ENCODE measurements at places on chromosomes 1 and 21.

DNA sequence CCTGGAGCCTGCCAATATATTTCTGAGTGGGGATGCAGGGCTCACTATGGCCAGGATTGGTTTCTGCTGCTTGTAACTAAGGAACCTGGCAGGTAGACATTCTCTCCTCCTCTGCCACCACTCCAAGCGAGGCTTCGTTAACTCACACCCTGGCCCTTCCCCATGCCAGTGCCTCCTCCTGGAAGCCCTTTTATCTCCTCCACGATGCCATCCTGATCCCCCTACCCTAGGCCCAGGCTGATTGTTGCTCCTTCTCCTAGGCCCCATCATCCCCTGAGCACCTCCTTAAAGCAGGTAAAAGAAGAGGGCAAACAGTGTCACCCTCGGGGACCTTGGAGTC is 118.5 kb downstream of the DMRTB1 start:
- DNase-seq: no peak

DNA sequence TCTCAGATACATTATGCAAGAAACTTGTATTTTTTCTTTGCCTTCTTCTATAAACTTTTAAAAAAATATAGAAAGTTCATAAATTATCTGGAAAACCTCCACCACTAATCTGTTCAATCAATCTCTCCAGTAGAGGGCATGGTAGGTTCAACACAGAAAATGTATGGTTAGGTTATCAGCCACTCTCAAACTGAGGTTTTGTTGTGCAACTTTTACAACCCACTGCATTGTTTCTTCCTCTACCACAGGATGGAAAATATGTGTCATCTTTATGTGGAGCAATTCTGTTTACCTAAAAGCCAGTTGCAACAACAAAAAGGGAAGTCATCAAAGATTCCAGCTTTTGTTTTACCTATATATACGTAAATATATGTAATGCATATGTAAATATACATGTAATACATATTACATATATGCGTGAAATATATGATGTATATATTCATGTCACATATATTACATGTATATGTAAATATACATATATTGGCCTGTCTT is 3.0 kb upstream of the RGS2 start:
- no peak for DNase-seq

GRCh38 chr21:36350282-36350910 is 30.4 kb downstream of the MORC3 start:
- DNase-seq: no peak

DNA sequence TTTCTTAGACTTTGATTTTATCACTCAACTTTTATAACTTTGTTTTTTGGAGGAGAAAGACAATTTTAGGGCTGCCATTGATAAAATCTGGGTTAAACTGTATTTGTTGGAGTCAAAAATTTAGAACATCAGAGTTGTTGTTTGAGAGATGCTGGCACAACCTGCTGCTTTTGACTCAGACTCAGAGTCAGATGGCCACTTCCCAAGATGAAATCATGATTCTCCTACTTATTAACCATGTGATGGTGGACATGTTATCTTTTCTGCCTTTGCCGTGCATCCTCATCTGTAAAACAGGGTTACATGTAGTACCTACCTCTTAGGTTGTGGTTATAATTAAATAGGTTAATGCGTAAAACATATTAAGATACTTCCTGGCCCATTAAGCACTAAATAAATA is 71.2 kb downstream of the PLA2G4A start:
- DNase-seq: no peak

GRCh38 chr21:31524140-31524539 is 135.4 kb upstream of the SOD1 start:
- DNase-seq: no peak

DNA sequence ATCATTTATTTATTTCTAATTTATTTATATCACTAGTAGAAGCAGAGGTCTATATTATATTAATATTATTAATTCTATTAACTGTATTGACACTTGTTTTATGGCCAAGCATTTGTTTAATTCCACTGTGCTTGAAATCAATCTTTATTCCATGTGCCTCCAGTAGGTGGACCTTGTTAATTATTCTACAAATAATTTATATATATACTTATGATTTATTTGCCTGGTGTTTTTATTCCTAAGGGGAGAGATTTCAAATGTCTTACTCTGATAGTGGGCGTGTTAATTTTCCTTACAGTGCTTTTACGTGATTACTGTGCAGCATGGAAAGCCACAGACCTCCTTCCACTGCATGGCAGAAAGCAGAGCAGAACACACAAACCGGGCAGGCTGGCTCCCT is 17.5 kb upstream of the OR6N2 start:
- no peak for DNase-seq

DNA sequence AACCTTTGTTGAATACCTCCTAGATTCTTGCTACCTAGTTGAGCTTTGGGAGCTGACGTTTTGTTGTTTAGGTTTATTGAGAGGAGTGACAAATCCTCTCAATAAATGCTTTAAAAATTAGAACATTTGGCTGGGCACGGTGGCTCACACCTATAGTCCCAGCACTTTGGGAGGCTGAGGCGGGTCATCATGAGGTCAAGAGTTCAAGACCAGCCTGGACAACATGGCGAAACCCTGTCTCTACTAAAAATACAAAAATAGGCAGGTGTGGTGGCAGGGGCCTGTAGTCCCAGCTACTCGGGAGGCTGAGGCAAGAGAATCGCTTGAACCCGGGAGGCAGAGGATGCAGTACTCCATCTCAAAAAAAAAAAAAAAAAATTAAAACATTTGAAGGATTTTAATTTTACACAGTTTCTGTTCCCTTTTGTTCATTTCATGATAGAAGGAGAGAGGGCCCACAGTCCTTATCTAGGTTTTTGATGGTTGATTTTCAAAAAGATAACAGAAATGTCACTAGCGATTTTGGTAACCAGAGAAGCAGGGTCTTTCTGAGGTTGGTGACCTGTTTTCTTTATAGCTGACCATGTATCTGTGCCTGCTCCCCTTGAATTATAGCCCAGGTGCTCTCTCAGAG is 44.2 kb upstream of the PIGV start:
- no peak for DNase-seq

DNA sequence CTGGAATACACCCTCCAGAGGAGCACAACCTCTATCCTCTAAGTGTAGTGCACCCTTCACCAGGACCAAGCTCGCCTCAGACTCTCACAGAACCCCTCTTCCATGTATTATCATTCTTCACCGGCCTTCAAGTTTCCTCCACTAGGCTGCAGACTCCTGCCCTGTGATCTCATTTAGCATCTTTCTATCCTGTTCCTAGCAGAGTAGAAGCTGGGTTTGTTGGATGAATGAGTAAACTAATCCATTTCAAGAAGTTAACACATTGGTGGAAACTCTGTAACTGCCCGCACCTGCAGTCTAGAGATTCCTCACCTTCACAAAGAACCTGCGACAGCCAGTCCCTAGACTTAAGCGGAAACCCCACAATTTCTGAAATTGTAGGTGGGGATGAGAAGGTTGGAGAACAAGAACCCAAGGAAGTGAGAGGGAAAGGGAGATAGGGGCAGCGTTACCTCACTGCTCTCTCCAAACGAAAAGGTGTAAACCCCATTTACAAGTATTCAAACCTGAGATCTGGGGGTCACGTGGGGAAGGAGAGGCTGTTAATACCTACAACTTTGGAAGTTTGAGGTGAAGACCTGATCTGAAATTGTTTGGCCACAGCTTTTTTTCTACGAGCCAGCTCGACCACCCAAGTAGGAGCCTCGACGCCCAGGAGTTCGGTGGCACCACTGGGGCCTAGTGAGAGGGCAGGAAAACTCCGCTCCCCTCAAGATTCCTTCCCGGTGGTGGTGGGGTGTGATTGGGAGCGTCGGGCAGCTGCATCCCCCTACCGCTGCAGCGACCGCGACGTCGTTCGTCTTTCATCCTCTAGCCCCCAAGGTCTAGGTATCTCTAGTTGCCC is 1.2 kb downstream of the PTPN14 start:
- DNase-seq: no peak

- no peak for DNase-seq
These were observed 126.5 kb downstream of the SYF2 start for GRCh38 chr1:25105836-25106235.

DNA sequence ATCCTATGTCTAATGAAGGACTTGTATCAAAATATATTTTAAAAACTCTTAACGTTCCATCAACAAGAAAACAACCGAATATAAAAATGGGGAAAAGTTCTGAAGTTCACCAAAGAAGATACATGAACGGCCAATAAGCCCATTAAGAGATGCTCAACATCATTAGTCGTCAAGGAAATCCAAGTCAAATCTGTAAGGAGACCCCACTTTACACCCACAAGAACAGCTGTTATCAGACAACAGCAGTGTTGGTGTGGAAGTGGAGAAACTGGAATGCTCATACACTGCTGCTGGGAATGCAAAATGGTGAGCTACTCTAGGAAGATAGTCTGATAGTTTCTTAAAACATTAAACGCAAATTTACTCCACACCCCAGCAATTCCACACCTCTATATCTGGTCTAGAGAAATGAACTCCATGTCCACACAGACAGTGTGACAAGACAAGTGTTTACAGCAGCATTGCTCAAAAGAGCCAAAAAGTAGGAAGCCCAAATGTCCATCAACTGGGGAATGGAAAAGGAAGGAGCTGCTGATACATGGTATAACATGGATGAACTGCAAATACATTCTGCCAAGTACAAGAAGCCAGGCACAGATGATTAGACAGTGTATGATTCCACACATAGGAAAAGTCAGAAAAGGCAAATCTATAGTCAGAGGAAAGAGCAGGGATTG is 18.5 kb downstream of the UBE2G2 start:
- DNase-seq: no peak

DNA sequence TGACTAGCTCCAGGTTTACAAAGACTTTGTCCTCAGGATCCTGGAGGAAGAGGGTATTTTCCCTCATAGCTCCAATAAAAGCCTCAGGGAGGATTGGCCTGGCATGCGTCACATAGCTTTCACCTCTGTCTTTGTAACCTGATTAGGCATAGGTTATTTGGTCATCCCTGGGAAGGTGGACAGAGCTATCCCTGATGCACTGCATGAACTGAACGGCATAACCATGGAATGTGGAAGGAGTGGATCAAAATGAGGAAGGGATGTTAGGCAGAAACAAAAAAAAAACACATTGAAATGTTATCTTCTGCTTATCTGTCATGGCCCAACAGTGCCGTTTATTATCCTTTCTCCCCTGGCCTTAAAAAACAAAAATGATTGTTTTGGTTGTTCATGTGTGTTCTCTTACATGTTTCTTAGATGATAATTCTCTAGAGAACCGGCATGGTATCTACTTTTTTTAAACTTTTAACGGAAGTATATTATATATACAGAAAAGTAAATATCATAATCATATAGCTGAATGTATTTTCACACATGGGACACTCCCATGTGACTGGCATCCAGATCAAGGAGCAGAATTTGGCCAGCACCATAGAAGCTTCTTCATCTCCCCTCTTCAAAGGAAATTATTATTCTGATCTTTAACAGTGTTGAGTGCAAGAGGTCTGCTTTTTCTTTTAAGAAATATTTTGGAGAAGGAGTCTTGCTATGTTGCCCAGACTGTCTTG is 85.3 kb downstream of the RPS6KC1 start:
- DNase-seq: no peak

GRCh38 chr1:23148084-23148483 is 20.6 kb downstream of the LUZP1 start:
- no peak for DNase-seq

- no peak for DNase-seq
These were observed 86.2 kb downstream of the TLR5 start for GRCh38 chr1:223056802-223057201.

DNA sequence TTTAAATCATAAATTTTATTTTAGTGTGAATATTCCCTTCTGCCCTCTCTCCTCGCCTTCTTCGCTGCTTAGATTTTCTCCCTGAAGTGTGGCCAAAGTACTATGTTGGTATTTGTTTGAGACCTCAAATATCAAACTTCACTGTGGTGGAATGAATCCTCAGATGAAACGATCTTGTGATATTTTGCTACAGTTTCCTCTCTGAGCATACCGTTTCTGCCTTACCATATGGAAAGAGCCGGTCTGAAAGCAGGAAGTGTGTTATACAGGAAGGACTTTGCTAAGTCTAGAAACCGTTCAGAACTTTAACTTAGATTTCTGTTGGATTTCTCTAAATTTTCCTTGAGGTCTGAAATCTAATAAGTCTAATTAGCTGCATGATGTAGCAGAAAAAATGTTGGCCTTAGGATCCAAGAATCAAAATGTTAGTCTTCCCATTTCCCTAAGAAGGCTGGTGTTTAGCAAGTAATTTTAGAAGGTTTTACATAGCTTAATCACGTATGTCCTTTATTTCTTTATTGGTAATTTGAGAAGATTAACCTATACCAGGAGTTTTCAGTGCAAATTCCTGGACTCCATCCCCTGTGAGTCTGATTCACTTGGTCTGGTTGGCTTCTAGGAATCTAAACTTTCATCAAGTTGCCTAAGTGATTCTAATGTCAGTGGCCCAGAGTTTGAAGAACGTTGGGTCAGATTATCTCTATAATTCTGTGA is 30.7 kb downstream of the SDCCAG8 start:
- no peak for DNase-seq

DNA sequence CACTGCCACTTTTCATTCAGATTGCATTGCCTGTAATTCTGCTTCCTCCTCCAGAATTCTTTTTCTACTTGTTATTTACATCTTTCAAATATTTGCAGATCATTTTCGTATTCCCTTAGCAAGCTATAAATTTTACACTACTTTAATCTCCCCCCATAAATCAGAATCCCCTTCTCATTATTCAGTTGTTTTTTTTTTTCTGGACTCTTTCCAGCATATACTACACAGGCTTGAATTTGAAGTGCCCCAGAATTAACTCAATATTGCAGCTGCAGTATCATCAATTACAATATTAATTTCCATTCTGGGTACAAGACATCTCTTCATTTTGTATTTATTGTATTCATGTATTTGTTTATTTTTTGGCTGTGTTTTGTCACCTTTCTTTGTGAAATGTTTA is 1494.3 kb downstream of the AMY1C start:
- no peak for DNase-seq

GRCh38 chr1:199307496-199308264 is 668.8 kb downstream of the PTPRC start:
- DNase-seq: no peak

GRCh38 chr1:20702416-20702815 is 15.4 kb downstream of the KIF17 start:
- DNase-seq: no peak

- DNase-seq: no peak
These were observed 26.3 kb upstream of the BCAR3 start for GRCh38 chr1:93707956-93708355.

GRCh38 chr1:107830075-107830474 is 134.9 kb downstream of the VAV3 start:
- DNase-seq: no peak

DNA sequence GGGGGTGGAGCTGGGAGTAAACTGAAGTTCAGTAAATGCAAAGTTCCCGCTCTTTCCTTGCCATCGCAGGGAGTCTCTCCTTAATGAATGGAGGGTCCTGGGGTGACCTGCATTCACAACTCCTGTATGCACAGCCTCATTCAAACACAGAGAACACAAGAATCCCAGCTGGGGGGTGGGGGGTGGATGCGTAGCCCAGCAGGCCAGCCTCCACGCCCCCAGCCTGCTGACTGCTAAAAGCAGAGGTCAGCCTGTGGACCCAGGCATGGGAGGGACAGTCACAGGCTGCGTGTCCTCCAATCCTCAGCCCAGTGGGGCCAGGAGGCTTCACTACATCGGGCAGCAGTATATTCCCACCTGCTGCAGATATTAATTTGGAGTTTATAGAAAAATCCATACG is 263.1 kb downstream of the GRIK3 start:
- DNase-seq: no peak
